ENCODE measurements at places on chromosomes 2 and 18.

DNA sequence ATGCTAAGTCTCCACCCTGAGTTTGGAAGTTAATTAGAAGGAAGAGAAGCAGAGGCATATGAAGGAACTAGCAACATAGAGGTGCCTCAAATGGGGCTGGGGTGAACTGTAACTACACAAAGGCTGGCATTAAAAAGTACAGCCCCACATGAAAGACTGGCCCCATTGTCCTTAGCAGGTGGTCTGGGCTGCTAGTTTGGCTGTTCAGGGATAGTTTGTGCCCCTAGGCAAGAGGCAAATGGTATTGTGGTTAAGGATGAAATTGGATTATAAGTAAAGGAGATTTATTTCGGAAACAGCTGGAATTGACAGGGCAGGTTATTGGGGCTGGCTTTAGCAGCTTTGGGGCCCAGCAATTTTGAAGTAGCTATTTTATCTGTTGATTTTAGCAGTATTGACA is 365.7 kb upstream of the TNP1 start:
- no peak for DNase-seq

- DNase-seq, result no peak
Measured at GRCh38 chr2:223787358-223787757, 50.0 kb downstream of the AP1S3 start.

DNA sequence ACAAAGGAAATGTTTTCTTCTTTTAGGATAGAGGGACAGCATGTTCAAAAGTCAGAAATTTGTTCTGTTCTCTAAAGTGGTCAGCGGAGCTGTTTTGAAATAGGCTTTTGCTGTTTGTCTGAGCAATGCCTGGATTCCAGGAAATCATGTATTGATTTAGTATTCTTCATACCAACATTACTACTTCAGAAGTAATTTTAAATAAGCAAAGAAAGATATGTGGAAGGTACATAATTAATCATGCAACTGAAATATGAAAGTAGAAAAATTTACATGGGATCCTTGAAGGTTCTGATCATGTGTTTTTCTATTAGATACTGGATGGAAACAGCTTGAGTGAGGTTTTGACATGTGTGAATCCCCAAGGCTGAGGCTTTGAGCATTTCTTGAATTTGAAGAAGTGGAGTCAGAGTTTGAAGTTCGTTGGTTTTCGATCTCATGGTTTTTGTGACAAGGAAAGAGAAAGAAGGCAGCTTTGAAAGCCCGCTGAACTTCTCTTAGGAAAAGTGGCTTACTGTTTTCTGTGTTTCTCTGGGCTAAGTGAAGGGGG is 220.0 kb downstream of the LDLRAD4 start:
- no peak for DNase-seq

GRCh38 chr18:9516437-9517064 is 41.2 kb downstream of the RALBP1 start:
- no peak for DNase-seq

DNA sequence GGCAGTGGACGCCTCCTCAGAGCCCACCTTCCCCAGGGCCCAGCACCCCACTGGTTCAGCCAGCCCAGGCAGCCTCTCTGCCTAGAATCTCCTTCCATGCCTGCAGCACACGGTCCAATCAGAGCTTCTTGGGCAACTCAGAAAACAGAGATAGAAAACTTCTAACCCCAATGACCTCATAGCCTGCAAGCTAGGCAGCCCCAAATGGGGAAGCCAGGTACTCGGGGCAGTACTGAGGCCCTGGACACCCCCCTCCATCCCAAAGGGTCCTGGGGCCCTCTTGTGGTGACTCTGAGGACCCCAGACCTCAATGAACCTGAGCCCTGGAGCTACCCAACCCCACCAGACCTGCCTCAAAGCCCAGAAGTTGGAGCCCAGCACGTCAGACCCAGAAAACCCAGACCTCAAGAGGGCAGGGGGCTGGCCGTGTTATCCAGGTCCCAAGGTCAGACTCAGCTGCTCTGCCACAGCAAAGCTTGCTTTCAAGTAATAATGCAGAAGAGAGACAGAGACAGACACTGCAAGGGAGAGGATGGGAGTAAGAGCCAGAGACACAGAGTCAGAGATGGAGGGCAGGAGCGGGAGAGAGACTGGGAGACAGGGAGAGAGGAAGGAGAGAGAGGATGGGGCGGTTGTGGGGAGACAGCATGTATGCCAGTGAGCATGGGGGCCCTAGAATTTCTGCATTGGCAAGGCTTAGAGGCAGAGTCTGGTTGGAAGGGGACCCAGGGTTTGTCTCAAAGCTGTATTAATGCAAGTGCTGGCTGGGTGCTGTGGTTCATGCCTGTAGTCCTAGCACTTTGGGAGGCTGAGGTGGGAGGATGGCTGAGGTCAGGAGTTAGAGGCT is 28.2 kb downstream of the SERTAD2 start:
- DNase-seq, result no peak

- DNase-seq, result no peak
Measured at GRCh38 chr2:205177546-205177945, 504.8 kb upstream of the NRP2 start.

- DNase-seq, result no peak
Measured at GRCh38 chr2:24432735-24433134, 58.3 kb upstream of the NCOA1 start.

- no peak for DNase-seq
Measured at GRCh38 chr2:130300970-130301348, 41.7 kb upstream of the IMP4 start.

DNA sequence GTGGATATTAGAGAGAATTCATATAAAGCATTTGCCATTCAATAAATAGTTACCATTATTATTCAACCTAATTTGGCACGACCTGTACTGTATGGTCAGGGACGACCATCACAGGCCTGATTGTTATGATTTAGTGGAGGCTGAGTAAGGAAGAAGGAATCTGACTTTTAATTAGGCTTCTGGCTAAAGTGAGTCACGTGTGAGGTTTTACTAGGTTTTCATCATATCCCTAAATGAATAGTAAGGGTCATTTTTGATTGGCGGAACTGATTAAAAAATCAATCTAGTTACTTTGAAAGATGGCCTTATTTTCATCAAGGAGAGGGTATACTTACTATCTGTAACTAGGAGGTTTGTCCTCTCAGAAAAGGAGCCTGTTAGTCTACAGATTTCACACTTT is 143.4 kb downstream of the ADCYAP1 start:
- DNase-seq, result no peak

DNA sequence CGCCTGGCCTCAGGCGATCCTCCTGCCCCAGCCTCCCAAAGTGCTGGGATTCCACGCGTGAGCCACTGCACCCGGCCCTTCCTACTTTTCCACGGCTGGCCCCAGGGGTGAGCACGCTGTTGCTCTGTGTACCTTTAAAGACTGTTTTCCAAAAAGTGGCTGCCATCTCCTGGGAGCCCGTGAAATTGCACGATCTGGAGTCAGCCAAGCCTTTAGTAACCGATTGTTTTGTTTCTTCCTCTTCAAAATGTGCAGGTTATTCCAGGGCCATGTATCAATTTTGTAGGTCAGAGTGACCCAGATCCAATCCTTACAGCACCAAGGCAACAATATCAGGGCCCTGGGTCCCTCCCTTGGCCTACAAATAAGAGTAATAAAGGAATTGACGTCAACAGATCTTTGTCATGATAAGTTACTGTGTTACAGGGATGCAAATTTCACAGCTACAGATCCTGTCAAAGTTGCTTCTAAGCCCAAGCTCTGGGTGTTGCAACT is 135.6 kb upstream of the ZNF236 start:
- no peak for DNase-seq

Measured in stimulated activated CD4-positive, alpha-beta T cell treated with anti-CD3 and anti-CD28 coated beads, Interleukin-15, amount 100 ng/mL, for 1 hour (primary cell).